ENCODE measurements at places on chromosomes 4 and X.

DNA sequence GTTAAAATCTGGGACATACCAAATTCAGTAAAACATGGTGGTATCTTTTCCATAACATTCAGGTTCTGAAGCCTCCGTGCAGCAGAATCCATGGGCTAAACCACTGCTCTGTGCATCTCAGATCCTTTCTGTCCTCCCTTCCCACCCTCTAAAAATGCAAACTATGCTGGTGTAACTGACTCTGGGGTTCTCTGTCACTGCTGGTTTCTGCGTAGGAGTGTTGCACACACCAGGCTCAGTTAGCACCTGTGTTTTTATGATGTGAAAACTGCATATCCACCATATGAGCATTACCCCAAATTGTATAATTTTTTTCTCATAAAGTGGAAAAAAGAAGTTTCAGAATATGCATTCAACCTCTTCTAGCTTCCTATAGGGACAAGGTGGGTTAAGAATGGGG, 22.4 kb upstream of the IL21 start:
- DNase-seq, result no peak

DNA sequence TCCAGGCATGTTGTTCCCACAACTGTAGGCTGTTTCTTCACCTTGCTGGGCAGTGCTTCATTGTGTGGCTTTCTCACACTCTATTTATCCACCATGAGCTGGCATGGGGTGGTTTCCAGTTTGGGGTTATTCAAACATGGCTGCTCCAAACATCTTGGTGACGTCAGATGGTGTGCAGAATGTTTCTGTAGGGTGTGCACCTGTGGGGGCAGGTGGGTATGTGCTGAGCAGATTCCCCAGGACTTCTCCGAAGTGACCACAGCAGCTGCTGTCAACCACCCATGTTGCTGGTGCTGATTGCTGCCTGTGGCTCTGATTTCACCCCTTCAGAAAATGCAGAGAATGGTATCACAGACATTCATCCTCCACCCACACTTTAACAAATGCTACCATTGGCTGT, 5.0 kb upstream of the PSAPL1 start:
- DNase-seq, result no peak

DNA sequence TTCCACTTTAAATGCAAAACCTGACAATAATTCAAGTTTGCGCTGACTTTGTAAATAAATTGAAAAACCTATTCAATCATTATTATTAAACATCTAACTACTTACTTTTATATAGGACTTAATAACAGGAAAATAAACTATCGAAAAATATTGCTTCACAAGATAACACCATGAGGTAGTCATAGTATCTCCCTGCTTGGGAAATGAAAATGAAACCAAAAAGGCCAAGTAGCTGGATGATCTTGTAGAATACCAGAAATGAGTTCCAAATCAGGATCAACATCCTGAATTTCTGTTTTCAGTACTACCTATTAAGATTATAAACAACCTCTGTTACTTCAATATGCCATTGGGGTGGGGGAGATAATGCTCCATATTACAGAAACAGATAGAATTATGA, 58.9 kb downstream of the CHIC2 start:
- no peak for DNase-seq

DNA sequence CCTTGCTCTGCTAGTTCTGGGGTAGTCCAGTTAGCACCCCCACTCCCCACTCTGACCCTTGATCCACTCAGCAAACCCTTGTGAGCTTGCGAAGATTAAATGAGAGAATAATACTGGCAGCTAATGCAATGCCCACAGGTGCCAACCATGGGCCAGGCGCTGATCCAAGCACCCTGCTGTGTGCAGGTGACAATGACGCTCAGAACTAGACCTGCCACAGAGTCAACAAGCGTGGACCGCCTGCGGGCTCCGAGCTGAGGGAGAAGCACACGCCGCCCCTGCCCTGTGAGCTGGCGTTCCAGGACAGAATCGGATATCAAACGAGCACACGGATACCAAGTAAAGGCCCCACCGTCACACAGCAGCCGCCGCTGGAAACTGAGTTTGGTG, 129.2 kb downstream of the FAM53A start:
- no peak for DNase-seq

DNA sequence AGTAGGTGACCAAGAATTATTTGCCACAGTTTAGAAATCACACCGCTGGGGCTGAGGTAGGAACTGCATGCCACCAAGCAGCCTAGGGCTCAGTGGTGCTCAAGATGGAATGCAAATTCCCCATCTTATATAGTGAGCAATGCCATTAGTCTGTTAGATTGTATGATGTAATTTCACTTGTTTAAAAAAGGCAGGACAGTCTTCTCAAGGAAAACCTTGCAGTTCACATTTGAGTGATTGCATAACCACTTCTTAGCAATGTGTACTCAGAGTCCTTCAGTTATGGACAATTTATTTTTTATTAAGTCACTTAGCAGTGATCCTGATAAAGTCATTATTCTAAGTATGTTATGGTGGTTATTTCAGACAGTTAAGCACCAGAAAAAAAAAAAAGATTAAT, 142.9 kb upstream of the SFRP2 start:
- no peak for DNase-seq

- no peak for DNase-seq
These were observed 55.3 kb downstream of the JADE3 start for GRCh38 chrX:46967547-46967946.

GRCh38 chr4:119537586-119537985, 91.0 kb downstream of the PDE5A start:
- no peak for DNase-seq

DNA sequence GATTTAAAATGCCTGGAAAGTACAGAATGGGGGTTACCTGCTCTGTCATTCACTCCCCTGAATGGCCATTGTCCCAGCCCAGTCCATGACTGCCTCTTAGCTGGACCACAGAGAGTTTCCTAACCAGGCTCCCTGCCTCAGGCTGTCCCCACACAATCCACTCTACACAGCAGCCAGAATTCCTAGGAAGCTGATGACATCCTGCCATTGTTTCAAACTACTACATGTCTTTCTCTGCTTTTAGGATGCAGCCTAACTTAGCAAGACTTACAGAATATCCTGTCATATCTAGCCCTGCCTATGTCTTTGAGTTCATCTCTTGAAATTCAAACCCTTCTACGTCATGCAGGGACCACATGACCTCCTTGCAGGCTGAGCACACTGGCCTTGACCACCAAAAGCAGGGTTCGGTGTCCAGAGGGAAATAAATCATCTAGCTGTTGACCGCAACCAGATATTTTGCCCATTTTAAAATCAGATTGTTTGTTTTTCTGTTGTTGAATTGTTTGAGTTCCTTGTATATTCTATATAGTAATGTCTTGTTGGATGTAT, 16.1 kb upstream of the CRMP1 start:
- DNase-seq, result no peak

- DNase-seq, result no peak
These were observed 116.9 kb downstream of the SOWAHB start for GRCh38 chr4:76780781-76781697.

- DNase-seq, result no peak
These were observed 25.7 kb upstream of the COX7B2 start for GRCh38 chr4:46934726-46935125.

DNA sequence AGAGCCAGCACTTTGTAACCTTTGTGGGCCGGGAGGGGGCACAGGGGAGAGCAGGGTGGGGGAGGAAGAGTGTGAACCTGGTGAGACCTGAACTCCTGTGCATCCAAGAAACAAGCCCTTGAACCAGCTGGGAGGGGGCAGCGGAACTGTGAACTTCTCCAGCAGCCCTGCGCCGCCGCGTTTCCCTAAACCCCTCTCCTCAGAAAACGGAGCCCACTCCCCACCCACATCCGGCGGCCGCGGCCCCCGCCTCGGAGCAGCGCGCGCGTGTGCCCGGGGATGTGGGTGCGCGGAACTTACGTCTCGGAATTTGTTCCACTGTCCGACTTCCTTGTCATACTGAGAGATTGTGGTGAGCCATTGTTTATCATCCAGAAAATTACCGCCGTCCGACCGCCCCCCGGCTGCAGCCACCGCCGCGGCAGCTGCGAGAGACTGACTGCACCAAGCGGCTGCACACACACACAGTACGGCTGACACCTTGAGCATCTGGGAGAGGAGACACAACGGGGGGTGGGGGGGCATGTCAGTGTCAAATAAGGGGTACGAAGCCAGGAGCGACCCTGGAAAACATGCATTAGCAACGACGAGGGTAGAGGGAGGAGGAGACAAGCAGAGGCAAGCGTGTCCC, 494 bp downstream of the SPOCK3 start:
- no peak for DNase-seq

GRCh38 chr4:16875487-16875886, 23.0 kb downstream of the LDB2 start:
- DNase-seq, result no peak

DNA sequence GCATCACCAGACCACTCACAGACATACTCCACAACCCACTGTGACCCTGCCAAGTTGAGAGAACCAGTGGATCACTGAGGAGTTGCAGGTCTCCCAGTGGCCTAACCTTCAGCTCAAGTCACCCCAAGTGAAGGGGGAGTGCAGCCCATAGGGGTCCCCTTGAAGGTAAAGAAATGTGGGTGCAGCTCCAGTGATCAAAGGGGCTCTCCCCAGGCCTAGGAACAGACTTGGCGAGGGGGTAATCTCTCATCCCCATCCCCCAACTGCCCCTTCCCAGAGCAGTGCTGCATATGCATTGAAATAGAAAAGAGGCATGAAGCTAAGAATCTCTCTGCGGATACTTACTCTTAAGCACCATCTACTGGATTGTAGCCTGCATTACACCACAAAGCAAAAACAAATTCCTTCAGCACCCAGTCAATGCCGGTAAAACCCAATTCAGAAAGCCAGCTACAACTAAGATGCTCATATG, 27.0 kb downstream of the MAGEE1 start:
- DNase-seq, result no peak

- no peak for DNase-seq
These were observed 626 bp upstream of the FRAS1 start for GRCh38 chr4:78056265-78057129.

DNA sequence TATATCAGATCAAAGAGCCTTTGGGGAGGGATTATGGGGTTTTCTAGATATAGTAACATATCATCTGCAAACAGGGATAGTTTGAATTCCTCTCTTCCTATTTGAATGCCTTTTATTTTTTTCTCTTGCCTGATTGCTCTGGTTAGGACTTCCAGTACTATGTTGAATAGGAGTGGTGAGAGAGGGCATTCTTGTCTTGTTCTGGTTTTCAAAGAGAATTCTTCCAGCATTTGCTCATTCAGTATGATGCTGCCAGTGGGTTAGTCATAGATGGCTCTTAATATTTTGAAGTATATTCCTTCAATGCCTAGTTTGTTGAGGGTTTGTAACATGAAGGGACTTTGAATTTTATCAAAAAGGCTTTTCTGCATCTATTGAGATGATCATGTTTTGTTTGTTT, 25.6 kb upstream of the ABCB7 start:
- DNase-seq, result no peak

DNA sequence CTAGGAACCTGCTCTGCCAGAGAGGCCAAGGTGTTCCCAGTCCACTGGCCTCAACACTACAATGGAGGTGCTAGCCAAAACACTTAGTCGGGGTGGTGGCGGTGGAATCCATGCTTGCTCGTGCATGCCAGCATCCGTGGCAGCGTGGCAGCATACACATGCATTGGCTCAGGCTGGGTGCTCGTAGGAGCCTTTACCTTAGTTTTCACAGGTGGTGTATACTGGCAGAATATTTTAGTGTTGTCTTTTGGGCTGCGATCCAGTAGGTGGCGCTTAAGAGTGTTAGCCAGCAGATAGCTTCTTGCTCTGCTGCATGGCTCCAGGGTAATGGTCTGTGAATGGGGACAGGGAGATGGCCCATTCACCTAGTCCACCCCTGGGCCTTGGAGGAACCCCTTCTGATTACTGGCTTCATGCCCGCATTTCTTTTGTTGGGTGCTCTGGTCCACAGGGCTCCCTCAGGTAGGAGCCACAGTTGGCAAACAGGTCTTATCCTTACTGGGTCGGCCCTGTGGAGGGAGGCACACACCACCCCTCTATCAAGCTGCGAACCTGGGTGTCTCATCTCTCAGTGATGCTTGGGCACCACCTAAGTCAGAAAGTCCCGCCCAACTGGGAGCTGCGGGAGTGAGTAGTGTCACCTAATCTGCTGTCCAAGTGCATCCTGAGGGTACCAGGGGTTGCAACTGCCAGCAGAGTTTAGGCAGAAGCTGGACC, 40.0 kb downstream of the RIPPLY1 start:
- DNase-seq, result peak; percentile 1

DNA sequence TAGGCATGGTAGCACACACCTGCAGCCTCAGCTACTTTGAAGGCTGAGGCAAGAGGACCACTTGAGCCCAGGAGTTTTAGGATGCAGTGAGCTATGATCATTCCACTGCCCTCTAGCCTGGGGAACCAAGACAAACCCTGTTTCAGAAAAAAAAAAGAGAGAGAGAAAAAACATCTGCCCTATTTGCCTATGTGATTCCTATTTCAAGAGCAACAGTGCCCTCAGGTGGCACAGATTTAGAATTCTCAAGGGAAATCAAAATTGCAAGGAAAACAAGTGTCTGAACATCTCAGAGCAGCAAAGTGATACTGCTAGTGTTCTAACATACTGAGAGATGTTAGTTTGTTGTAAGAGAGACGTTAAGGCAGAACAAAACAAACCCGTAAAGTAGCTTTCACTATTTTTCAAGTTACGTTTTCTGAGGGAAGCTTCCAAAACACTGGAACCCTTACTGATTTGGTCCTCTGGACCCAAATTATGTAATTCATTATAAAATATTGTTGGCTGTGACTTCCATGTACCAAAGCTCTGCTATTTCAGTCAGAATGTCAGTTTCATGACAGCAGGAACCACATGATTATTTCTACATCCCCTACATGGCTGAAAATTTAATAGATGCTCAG, 7.9 kb downstream of the BDH2 start:
- peak; percentile 17 for DNase-seq

DNA sequence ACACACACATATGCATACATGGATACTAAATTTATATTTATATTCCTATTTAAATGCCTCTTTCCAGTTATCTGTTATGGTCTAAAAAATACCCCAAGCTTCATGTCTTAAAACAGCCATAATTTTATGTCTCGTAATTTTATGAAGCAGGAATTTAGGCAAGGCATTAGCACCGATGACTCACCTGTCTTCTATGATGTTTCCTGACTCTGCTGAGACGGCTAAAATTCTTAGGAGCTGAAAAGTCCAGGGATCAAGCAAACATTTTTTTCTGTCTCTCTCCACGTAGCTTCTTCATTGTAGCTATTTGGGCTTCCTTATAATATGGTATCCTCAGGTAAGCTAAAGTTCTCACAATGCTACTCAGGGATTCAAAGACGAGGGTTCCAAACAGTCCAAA, 930.3 kb downstream of the STIM2 start:
- no peak for DNase-seq

DNA sequence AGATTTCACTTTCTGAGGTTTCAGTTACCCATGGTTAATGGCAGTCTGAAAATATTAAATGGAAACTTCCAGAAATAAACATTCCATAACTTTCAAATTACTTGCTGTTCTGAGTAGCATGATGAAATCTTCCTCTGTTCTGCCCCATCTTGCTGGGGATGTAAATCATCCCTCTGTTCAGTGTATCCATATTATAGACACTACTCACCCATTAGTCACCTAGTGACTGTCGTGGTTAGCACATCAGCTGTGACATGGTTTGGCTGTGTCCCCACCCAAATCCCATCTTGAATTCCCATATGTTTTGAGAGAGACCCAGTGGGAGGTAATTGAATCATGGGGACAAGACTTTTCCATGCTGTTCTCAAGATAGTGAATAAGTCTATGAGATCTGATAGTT, 125.5 kb upstream of the GIMD1 start:
- DNase-seq, result no peak

Data from stimulated activated CD4-positive, alpha-beta T cell treated with anti-CD3 and anti-CD28 coated beads, Interleukin-4, amount 100 ng/mL, for 1 hour (primary cell).